CD8-positive, alpha-beta memory T cell (primary cell): ENCODE measurements at places on chromosomes 11 and 22. TPM values are rescaled to one million over a fixed set of nuclear protein-coding genes. Genes with fewer than 3 reads are reported as not detected.

DNA sequence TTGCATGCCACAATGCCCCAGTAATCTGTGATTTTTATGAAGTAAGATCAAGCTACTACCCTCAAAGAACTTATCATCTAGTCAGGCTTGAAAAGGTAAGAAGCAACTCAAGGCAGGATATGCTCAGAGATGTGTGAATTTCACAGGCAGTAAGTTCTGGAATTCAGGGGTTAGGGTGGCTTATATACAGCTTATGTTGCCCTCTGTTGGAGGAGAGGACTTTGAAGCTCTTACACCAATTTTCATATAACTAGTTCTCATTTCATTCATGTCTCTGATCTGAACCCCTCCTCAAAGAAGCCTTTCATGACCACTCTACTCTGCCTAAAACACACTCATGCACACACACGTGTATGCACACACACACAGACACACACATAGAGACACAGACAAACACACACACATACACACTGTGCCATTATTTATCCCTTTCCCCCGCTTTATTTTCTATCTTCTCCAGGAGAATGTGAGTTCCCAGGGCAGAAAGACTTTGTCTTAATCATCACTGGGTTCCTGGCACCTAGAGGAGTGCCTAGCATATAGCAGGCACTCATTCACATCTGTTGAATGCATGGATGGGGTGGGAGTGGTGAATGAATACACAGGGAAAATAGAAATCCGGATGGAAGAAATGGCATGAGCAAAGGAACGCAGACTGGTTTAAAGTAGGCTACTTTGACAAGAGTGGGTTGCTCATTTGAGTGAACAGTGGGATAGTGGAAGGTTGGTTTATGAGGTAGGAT is 220.7 kb upstream of the ZBED5 start:
- DNase-seq, result no peak
- H3K36me3 ChIP-seq, result no peaks in the 10 kb centered on the region
- H3K4me1 ChIP-seq, result no peaks in the 10 kb centered on the region

DNA sequence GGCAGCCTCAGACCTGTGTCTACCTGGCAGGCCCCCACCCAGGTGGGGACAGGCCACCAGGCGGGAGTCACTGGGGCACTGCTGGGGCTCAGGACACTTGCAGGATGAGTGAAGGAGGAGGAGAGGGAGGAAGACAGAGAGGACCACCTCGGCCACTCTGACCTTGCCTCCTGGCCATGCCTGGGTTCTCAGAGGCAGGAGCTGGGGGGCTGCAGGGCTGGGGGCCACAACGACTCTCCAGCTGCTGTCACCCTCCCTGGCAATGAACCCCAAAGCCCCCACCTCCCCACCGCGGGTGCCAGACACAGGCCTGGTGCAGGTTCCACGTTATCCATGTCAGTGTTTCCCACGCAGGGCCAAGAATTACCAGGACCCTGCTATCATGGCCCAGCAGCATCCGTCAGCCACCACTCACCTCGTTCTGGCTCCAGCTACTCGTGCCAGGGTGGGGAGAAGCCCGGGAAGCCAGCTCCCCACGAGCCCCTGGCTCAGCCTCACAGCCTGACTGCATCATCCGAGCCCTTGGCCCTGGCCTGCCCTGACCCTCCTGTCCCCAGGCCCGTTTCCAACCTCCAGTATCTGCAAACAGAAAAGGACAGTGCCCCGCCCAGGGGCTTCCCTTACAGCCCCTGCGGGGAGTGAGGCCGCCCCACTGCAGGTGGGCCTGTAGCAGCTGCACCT is 62.4 kb downstream of the BRD1 start:
- no peaks in the 10 kb centered on the region for H3K36me3 ChIP-seq
- peaks cover 6% of the 10 kb centered on the region for H3K4me1 ChIP-seq
- no peak overlapping the region for H3K27ac ChIP-seq
- no peak overlapping the region for H3K4me3 ChIP-seq

GRCh38 chr11:81253244-81253643 is 1480.4 kb downstream of the FAM181B start:
- no peak overlapping the region for H3K4me3 ChIP-seq
- no peak overlapping the region for H3K27ac ChIP-seq
- no peaks in the 10 kb centered on the region for H3K27me3 ChIP-seq
- H3K4me1 ChIP-seq, result no peaks in the 10 kb centered on the region

Gene C11orf16
- total RNA-seq, result not detected

Gene RIBC2
- total RNA-seq, result 10.4 TPM
